ENCODE measurements at places on chromosomes 2 and 18. TPM values are rescaled to one million over a fixed set of nuclear protein-coding genes. Genes with fewer than 3 reads are reported as not detected.

DNA sequence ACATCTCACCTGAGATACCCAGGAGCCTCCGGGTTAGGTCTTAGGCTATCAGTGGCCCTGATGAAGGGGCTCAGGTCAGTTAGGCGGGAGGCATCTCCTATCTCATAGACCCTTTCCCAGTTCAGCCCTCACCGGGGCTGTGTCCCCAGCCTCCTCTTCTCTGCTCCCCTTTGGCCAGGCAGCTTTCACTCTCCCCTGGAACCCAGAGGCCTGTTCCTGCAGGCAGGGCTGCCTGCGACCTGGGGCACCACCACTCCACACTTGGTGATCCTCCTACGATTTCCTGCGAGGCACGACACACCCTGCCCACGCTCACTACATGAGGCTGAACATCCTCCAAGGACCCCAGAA, 51.2 kb downstream of the SFXN5 start:
- DNase-seq, result no peak

NR4A2 gene
- total RNA-seq, result 2.8 TPM

GRCh38 chr2:234687718-234688475, 191.0 kb upstream of the ARL4C start:
- DNase-seq, result no peak

DNA sequence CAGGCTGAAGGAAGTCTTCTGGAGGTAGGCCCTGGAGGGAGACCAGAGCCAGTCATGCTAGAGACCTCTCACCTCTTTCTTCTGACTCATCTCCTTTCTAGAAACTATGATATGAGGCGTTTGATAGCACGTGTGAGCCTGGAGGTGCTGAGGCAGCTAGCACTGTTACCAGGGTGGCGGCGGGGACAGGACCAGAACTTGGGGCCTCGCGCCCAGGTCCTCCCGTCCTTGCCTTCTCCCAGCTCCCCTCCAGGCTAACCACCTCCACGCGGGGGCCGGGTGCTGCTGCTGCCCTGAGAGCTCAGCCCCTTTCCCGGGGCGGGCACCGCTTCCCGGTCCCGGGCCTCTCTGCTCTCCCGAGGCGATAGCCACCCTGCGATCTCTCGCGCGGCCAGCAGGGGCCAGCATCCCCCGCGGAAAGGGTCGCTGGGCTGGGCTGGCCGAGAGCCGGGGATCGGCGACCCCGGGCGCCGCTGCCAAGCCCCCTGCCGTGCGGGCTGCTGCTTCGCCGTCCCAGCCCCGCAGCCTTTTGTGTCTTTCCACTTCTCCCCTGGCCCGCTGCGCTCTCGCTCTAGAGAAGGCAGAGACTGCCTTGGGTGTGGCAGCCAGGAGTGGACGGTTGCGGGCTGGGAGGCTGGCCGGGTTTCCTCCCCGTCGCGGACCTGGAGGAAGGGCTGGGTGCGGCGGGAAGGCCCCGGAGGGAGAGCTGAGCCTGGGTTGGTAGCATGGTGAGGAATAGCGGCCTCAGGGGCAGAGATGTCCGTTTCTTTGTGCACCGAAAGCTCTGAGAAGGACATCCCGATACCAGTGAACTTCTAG, 49.1 kb downstream of the TMEM17 start:
- peak; percentile 78 for DNase-seq

TMEM178A gene
- 0.18 TPM for total RNA-seq

GRCh38 chr2:34578641-34579040, 979.5 kb upstream of the FAM98A start:
- DNase-seq, result no peak

DGUOK gene
- 66.3 TPM for total RNA-seq

NEU2 gene
- total RNA-seq, result not detected

- no peak for DNase-seq
These were observed 4.6 kb downstream of the ACMSD start for GRCh38 chr2:134842930-134843490.

- no peak for DNase-seq
These were observed 23.9 kb downstream of the CCDC93 start for GRCh38 chr2:117989854-117990438.

GRCh38 chr2:233061591-233062450, 1.7 kb downstream of the INPP5D start:
- DNase-seq, result peak; percentile 16

REG1A gene
- not detected for total RNA-seq

DNA sequence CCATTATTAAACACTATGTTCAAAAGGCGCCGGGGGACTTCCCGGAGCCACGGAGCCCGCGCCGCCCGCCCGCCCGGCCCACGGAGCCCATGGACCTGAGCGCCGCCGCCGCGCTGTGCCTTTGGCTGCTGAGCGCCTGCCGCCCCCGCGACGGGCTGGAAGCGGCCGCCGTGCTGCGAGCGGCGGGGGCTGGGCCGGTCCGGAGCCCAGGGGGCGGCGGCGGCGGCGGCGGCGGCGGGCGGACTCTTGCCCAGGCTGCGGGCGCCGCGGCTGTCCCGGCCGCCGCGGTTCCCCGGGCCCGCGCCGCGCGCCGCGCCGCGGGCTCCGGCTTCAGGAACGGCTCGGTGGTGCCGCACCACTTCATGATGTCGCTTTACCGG, 197 bp downstream of the GDF7 start:
- no peak for DNase-seq

- DNase-seq, result no peak
These were observed 87.3 kb upstream of the TLK1 start for GRCh38 chr2:171247741-171248662.

- DNase-seq, result peak; percentile 36
These were observed 1.1 kb upstream of the CDH2 start for GRCh38 chr18:28177828-28178635.

GRCh38 chr2:173028141-173028540, 47.5 kb upstream of the MAP3K20 start:
- DNase-seq, result no peak

IL1B gene
- total RNA-seq, result 3.6 TPM

ZNF385B gene
- not detected for total RNA-seq

DNA sequence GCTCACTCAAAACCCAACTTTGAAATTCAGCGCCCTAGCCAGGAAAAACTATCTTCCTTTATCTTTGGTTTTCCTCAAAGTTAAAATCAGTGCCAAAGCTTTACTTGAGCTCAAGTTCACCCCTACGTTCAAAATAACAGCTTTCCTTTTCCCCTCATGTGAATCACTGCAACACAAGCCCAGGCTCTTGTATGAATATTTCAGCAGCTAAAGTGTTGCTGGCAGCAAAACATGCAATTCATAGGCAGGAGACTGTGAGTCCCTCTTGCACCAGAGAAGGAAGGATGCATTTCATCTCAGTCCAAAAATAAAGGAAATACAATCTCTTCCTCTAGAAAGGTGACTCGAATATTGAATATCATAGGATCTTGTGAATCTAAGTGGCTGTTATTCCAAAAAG, 461.3 kb upstream of the SOX11 start:
- DNase-seq, result no peak

DNA sequence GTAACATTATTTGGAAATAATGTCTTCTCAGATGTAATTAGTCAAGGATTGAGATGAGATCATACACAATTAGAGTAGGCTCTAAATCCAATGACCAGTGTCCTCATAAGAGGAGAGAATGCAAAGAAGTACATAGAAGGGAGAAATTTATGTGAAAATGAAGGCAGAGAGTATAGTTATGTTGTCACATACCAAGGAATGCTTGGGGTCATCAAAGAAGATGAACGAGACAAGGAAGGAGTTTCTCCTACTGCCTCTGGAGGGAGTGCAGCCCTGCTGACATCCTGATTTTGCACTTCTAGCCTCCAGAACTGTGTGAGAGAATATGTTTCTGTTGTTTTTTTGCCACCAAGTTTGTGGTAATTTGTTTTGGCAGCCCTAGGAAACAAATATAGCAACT, 100.1 kb downstream of the GALNT13 start:
- no peak for DNase-seq

GRCh38 chr2:167613471-167613870, 633.9 kb downstream of the STK39 start:
- no peak for DNase-seq

Measured in IMR-90 (cell line).